ENCODE measurements at places on chromosomes 6 and 20.

DNA sequence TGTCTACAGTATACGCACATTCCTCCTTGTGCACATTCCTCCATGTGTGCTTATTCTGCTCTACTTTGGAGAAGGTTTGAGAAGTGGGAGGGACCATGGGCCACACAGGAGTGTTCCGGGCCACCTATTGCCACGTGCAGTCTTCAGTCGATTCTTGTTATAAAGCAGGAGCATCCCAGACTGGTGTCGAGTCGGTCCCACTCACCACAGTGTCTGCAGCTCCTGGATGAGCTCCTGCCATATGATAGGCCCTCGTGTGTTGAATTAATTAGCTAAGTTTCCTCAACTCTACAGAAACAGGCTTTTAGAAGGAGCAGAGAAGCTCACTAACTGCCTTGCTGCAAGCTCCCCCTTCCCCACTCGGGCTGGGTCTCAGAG is 22.6 kb downstream of the ENTPD6 start:
- DNase-seq: no peak

DNA sequence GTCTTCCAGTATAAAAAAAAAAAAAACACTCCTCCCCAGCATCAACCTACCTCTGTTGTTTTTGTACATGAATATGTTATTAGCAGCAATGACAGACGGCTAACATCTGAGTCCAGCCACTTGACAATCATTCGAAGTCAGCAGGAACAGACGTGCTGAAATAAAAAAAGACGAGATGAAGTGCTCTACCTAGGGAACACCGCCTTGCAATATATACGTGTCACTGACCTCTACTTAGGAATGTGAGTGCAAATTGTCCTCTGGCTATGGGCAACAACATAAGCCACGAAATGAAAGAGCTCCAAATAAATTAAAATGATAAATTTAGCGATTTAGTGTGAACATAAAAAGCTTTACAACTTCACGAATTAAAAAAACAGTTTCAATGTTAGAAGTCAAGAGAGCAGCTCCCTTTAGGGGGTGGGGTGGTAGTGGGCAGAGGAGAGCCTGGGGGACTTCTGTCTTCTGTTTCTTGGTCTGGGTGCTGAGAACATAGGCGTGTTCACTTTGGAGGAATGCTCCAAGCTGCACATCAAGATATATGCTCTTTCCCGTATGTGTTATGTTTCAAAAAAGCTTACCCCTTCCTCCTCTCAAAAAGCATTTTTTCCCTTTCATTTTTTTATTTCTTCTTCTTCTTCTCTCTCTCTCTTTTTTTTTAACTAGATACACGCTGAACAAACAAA is 23.3 kb downstream of the EDN1 start:
- no peak for DNase-seq

- DNase-seq: no peak
Measured at GRCh38 chr6:144152334-144152900, 2.1 kb downstream of the STX11 start.

DNA sequence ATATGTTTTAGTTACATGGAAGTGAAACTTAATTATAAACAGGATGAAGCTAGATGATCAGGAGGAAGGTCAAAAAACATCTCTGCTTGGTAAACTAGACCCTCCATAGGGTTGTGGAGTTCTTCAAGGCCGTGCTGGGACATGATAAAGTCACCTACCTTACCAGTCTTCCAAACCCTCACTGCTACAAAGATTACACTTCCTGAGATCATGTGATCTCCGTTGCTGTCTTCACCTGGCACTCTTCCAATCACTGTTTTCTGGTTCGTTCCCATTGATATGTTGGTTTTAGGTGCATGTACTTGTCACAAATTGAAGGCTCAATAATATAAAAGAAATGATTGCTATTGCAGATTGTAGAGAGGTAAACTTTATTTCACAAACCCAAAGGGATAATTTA is 161.5 kb upstream of the MAN1A1 start:
- DNase-seq: no peak

DNA sequence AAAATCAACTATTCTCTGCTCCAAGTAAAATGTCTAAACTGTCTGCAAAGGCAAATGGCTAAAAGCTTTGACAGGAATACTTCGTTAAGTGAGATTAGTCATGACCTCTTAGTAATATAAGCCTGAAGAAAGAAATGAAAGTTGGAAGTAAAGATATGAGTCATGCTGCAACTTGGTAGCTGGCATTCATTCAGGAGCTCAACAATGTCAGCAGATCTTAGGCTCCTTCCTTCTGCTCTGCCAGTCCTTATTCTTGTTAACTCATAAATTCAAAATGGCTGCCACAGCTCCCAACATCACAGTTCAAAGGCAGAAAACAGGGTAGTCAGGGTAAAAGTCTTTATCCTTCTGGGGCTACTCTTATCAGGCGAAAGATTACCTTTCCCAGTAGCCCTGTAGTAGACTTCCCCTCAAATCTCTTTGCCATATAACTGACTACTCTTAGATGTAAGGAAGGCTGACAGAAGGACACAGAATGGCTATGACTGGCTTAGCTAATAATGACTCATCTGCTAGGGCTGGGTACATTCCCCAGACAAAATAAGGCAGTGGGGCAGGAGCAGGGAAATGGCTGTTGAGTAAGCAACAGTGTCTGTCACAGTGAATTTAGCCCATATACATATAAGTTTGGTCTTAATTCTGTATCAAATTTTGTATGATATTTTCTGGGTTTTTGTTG is 24.4 kb upstream of the C6orf62 start:
- DNase-seq: no peak

GRCh38 chr20:56259948-56260347 is 11.4 kb downstream of the MC3R start:
- DNase-seq: no peak
